GM13976 (cell line): ENCODE measurements at places on chromosomes 4 and X.
A peak's percentile ranks its signal among the peaks of the same experiment; 100 is the strongest.

DNA sequence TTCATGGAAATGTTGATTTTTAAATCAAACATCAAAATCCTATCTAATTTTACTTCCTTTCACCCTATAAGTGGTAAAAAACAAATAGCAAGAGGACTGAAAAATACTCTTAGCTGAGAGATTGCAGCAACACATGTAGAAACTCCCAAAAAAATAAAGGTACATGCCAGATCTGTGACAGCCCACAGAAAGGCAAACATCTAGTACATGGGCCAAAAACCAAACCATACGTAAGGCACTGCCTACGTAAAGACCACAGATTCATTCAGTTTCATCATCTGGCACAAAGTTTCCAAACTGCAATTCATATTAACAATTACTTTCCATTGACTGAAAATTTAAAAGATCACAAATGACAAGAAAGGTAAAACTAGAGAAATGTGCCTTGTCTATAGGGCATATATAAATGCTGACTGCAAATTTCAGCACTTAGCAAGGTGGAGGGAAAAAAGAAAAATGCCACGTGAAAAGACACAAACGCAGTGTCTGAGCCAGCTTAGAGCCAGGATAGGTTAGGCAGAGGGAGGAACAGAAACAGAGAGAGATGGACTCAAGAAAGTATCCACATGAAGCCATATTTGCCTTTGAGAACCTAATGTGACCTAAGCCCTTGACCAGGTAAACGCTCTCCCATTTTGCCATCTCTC, 88.1 kb downstream of the TSPAN5 start:
- DNase-seq: no peak

DNA sequence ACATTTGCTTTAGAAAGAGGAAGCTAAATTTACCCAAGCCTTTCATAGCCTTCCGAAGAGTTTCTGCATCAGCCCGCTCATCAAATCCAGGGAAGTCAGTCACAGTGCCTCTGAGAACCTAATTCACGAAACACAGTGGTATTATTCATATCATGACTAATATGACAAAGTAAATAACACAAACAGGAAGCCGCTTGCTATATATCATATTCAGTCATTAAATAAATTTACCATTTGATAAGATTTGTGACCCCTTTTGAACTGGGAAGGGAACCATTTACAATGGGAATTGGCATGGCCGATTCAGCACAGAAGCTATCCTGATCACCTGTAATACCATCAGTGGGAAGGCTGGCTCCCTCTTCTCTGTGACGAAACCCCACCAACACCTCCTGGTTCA, 10.5 kb downstream of the ANXA5 start:
- DNase-seq: no peak

DNA sequence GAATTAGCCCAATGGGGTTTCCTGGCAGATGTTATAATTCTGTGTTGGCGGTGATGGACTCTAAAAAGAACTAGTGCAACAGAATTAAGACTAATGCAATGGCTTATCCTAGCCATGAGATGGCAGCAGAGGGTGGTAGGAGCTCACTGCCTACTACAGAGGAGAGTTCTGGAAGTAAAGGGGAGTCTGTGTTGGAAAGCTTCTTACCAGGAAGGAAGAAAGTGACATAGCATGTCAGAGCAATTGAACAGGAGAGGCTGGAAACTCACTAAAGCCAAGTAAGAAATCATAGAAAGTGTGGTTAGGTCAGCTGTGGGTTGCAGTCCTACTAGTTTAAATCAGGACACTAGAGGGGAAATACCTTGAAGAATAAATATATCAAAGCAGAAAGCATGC, 6.3 kb upstream of the TRPC5OS start:
- DNase-seq: peak; percentile 11

DNA sequence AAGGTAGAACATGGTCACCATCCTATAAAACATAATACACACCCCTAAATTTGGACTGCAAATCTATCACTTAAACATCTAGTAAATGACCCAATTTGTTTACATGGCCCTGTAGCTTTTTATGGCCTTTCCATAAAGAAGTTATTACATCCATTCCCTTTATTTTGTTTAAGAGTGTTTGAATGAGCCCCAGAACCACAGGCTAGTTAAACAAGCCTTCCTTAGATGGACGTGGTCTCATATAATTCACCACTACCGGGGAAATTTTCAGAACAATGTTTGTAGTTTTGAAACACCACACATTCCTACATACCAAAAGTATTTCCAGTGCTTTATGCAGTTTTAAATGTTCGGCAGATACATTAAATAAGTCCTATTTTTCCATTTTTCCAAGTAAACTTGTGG, 12.3 kb downstream of the PDGFC start:
- DNase-seq: no peak

DNA sequence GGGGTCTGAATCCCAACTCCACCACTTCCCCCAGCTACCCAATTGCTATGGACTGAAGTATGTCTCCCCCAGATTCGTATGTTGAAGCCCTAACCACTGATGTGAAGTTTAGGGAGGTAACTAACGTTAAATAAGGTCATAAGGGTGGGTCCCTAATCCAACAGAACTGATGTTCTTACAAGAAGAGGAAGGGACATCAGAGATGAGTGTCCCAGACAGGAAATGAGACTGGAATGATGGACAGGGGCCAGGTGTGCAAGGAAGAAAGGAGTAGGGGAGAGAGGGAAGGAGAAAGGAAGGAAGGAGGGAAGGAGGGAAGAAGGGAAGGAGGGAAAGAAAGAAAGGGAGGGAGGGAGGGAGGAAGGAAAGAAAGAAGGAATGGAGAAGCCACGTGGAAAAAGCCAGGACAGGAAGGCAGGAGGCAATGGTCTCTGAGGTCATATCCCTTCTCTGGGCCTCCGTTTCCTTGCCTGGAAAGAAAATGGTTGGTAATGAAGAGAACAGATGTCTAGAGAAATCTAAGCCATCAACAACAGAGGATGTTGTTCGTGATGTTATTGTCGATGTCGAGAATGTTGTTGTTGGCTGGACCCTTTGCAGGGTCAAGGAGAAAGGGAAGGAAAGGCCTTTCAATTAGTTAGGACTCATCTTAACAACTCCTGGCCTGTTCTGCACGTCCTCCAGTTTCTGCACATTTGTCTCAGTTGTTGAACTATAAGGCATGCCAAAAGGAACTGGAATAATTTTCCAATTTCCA, 59.0 kb upstream of the FGFBP2 start:
- no peak for DNase-seq
